CD4-positive, alpha-beta T cell (primary cell): ENCODE measurements at places on chromosomes 5 and 9.

GRCh38 chr5:53944981-53945380 is 365.4 kb downstream of the ARL15 start:
- DNase-seq, result no peak

DNA sequence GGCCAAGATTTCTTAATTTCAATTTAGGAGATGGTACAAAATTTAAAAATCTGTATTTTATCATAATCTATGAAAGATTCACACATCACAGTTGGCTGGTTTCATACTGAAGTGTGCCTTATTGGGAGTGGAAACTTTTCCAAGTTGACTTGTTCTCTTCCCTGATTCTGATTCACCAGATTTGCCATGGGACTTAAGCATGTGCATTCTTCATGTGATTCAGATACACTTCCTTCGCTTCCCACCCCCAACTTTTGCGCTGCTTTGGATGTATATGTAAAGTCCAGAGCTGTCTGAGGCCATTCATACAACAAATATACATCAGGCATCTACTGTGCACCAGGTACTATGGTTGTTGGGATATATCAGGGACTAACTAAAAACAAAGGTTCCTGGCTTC is 34.4 kb downstream of the CPEB4 start:
- DNase-seq, result no peak

GRCh38 chr5:78638973-78639669 is 9.5 kb downstream of the LHFPL2 start:
- DNase-seq, result no peak

- DNase-seq, result no peak
These were observed 1.5 kb downstream of the THG1L start for GRCh38 chr5:157732596-157733262.

DNA sequence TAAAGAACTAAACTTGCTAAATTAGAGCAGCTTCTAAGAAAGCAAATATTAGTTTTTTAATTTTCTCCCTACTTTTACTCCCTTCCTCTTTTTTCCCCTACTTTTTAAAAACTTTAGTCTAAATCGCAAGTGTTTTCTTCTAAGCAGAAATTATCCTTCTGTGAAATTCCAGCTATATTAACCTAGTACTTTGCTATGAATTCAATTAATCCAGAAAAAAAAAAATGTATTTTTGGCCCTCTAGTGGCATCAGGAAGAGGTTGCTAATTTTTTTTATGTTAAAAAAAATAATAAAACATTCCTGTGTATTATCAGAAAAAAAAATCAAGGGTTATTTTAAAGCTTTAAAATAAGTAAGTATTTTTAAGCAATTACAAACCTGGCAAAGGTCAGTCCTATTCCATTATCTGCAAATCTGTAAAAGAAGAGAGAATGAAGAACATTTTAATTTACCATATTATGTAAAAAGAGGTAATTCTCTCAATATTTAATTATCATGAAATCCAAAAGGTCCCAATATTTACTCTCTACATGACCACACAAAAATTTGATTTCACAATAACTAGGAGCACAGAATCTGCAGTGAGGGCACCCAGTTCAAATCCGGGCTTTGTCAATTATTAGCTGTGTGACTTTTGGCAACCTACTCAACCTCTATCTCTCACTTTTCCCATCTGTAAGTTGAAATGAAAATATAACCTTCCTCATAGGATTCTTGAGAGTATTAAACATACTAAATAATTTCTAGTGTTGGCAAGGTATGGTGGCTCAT is 52.0 kb downstream of the CEMIP2 start:
- DNase-seq, result no peak

GRCh38 chr5:173872957-173873305 is 15.2 kb upstream of the CPEB4 start:
- no peak for DNase-seq

- DNase-seq, result no peak
These were observed 624.1 kb downstream of the ISL1 start for GRCh38 chr5:52007230-52007858.

GRCh38 chr5:116733991-116734975 is 159.7 kb upstream of the SEMA6A start:
- no peak for DNase-seq

GRCh38 chr5:140821375-140822280 is at the start of gene PCDHA5:
TSS of gene PCDHA5 (plus strand) at chr5:140821613.
- DNase-seq, result no peak

GRCh38 chr9:77877976-77878375 is 153.6 kb downstream of the GNAQ start:
- DNase-seq, result no peak

DNA sequence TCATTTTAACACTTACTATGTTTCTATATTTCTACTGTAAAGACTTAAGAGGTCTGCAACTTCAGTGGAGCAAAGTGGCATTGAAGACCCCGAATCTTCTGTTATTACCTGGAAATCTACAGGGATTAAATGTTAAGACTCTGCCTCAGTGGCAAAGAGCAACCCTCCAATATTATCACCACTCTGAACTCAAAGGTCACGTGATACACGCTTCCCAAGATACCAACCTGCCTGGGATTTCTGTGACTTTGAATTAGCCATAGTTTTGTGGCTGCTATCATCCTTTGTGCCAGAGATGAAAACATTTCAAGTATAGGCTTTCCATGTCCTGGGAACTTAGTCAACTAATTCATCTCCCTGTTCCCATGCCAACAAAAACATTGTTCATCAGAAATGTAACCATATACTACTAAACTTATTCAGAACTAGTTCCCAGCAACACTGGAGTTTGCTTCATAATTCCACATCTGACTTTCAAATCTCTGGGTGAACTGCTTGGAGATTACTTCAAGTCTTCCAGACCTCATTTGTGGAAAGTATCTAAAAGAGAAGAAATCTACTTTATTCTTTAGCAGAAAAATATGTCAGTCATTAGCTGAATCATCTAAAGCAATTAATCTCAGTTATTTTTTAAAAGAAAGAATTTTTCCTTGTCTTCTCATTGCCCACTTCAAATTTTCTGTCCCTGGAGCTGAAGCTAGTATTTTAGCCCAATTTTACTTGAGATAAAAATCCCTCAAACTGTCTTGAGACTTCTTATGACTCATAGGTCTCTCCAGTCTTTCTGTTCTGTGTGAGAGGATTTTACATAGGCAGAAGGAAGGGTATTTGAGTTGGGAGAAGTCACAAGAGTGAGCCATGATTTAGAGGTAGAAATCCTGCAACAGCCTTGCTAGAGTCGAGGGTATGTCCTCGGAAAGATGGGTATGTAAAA is 83.0 kb downstream of the ZNF462 start:
- no peak for DNase-seq

DNA sequence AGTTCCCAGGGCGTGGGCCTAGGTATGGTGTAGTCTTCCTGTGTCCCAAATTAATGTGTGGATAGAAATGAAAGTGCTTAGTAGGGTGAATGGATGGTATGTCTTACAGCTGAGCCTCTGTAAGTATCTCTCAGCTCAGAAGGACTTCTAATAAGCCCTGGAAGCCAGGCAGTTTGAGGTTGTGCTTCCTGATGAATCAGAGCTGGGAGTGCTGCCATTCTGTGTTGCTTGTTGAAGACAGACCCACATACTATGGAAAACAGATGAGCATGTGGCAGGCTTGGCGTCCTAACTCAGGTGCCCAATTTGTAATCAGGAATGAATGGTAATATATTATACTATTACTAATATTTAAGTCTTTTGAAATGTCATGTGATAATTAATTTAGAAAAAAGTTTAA is 69.8 kb downstream of the CMYA5 start:
- DNase-seq, result no peak

- no peak for DNase-seq
These were observed 25.0 kb upstream of the SEMA5A start for GRCh38 chr5:9570876-9571275.

- no peak for DNase-seq
These were observed 97.5 kb downstream of the PIP5K1B start for GRCh38 chr9:68802525-68803015.

DNA sequence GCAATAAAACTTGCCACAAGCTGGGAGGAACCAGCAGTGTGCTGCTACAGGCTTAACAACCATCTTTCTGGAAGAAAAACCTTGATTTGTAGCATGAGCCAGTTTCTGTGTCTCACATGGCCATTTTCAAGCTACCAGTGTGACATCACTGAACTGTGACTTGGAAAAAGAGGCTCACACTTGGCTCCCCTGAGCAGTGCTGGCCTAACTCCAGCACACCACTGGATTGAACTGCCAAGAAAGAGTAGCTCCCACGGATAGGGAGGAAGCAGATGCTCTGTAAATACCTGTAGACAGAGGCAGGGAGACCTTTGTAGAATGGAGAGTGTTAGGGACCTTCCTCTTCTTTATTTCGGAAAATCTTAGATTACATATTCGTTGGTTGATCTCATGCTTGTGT is 197.9 kb downstream of the SH3GL2 start:
- no peak for DNase-seq

- DNase-seq, result no peak
These were observed 24.2 kb downstream of the ENHO start for GRCh38 chr9:34498553-34498952.

DNA sequence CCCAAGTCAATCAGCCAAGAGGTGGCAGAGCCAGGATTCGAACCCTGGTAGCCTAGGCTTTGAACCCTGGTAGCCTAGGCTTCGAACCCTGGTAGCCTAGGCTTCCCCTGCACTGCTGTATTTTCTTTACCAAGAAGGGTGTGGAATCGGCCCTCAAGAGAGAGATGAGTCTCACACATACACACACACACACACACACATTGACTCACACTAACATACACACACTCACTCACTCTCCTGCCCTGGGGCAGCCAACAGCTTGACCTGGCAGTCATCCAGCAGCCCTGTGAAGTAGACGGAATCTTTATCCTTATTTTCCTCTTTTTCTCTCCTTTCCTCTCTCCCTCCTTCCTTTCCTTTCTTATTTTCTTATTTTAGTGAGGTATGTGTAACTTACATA is 55.4 kb upstream of the RPL26L1 start:
- no peak for DNase-seq

DNA sequence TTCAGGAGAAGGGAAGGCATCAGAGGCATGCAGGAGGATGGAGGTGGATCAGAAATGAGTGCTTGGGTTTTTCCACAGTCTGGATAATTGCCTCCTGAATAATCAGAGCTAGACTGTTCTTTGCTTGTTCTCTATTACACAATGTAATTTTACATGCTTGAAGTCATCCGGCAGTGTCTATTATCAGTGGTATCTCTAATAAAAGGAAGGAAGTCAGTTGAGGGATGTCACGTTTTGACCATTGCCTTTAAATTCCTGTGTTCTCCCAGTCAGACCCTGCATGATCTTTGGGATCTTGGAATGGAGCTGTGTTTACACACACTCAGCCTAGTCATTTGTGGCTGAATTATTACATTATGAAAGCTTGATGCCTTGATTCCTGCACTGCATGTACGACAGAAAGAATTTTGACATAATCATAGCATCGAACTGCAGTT is 91.0 kb downstream of the PDE8B start:
- no peak for DNase-seq

DNA sequence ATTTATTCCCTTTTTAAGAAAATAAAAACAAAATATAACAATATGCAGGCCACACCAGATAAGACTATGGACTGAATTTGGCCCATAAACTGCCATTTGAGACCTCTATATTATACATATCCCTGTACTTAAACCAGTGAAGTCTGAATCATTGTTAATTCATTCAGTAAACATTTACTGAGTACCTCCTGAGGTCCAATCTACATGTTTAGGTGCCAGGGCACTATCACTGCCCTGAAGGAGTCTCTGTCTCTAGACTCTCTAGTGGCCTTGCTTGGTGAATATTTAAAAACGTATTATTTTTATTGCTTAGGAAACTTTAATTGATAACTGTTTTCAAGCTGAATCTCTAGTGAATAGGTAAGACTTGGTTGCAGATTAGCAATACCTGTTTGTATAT is 74.7 kb upstream of the ELL2 start:
- DNase-seq, result no peak

GRCh38 chr5:170283296-170283695 is 14.3 kb downstream of the LCP2 start:
- no peak for DNase-seq

GRCh38 chr9:33137781-33138264 is 29.3 kb downstream of the B4GALT1 start:
- DNase-seq, result no peak
